ENCODE measurements at places on chromosomes 5 and 9. TPM values are rescaled to one million over a fixed set of nuclear protein-coding genes. Genes with fewer than 3 reads are reported as not detected.

DNA sequence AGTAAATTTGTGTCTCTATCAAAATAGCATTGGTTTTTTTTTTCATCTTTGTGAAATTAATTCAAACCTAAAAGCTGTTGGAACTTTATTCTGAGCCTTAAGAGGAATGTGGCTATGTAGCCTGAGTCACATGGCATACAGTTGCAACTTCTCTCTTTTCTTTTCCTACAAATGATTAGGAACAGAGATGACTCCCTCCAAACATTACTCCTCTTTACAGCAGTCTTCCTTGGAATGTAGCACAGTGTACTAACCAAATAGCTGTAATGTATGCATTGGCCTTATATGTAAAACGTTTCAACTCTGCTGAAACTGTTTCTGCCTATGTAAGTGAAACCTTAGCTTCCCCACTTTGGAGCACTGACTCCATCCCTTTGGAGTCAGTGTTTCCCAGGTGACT lies 100.9 kb upstream of the MAP1B start:
- no peak for DNase-seq

- DNase-seq = peak; percentile 33
Measured at GRCh38 chr9:113352411-113352810, 3.1 kb downstream of the BSPRY start.

The FGFR4 gene
- 35.2 TPM for total RNA-seq

- no peak for DNase-seq
Measured at GRCh38 chr5:26889815-26890214, 148.6 kb downstream of the CDH9 start.

DNA sequence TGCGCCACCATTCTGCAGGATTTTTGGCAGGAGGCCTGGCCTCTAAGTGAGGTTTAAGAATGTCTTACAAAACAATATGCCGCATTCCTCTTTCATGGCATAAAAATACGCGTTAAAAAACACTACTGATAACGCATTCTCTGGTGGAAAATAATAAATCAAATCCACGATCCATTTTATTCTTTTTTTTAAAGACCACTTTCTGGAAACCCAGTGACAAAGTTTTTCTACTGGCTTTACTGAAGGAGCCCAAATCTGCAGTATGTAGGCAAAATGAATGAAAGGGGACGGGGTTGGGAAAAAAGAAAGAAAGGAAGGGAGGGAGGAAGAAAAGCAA lies 2.0 kb downstream of the SV2C start:
- DNase-seq = no peak

The ADAMTS16 gene
- total RNA-seq = 1.3 TPM

All from renal cortical epithelial cell (primary cell).